Daoy (cell line): ENCODE measurements at places on chromosomes 13 and 19. TPM values are rescaled to one million over a fixed set of nuclear protein-coding genes. Genes with fewer than 3 reads are reported as not detected.
A peak's percentile ranks its signal among the peaks of the same experiment; 100 is the strongest.

- no peak for DNase-seq
These were observed 36.1 kb downstream of the LSM14A start for GRCh38 chr19:34208291-34208884.

- DNase-seq, result no peak
These were observed 159.5 kb downstream of the PRR20E start for GRCh38 chr13:57326532-57326931.

Gene NFIX
- total RNA-seq, result 8.3 and 9.9 TPM in 2 replicates

GRCh38 chr13:31264151-31264550 lies 64.4 kb downstream of the B3GLCT start:
- no peak for DNase-seq

GRCh38 chr19:16928916-16929315 lies 40.1 kb downstream of the F2RL3 start:
- DNase-seq, result no peak

- DNase-seq, result peak; percentile 1
These were observed 862.1 kb upstream of the MIR17HG start for GRCh38 chr13:90485436-90485835.

GRCh38 chr13:73945871-73946270 lies 188.3 kb downstream of the KLF12 start:
- DNase-seq, result peak; percentile 2

Gene APOC4
- not detected in 2 replicates for total RNA-seq

DNA sequence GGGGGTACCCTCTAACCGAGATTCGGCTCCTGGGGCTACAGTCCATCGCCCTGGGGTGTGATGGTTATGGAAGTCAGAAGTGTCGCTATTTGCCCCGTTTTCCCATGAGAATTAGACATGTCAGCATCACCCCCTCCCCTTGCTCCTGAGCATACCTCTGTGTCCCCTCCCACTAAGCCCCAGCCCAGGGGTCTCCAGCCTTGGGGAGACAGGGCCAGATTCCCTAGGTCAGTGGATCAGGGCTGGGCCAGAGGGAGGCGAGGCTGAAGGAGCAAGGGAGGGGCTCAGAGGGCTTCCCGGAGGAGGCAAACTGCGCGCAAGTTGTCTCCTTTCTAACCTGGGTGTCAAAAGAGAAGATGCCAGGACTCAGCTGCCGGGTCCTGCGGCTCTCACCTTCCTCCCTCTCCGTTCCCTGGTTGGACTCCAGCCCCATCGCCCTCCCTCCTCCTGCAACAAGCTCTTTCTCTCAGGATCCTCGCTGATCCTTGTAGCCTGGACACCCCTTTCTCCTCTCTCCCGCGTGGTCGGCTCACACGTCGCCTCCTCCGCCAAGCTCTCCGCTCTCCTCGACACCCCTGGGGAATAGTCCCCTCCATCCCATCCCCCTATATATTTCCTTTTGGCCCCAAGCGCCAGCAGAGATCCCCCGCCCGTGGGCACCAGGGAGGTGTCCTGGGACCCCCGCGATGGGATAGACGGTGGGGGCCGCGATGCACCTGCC lies 459 bp upstream of the TMEM59L start:
- no peak for DNase-seq

Gene ZNF415
- 8.7 and 11.5 TPM in 2 replicates for total RNA-seq

- DNase-seq, result no peak
These were observed 739.1 kb downstream of the GPC5 start for GRCh38 chr13:92137520-92137919.

DNA sequence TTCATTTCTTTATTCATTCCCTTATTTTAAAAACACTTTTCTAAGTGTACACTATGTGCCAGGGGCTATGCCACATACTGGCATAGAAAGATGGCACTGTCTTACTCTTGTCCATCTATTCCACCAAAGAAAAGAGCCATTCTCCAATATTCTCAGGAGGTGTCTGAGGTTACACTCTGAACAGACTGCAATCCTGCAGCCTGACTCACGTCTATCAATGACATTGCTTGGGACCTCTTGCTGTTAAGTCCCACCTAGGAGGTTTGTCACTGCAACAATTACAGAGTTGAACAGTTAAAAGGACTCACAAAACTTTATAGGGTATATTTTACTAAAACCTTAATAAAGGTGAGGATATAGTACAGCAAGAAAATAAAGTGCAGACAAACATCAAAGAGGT lies 512.9 kb upstream of the HTR2A start:
- no peak for DNase-seq

DNA sequence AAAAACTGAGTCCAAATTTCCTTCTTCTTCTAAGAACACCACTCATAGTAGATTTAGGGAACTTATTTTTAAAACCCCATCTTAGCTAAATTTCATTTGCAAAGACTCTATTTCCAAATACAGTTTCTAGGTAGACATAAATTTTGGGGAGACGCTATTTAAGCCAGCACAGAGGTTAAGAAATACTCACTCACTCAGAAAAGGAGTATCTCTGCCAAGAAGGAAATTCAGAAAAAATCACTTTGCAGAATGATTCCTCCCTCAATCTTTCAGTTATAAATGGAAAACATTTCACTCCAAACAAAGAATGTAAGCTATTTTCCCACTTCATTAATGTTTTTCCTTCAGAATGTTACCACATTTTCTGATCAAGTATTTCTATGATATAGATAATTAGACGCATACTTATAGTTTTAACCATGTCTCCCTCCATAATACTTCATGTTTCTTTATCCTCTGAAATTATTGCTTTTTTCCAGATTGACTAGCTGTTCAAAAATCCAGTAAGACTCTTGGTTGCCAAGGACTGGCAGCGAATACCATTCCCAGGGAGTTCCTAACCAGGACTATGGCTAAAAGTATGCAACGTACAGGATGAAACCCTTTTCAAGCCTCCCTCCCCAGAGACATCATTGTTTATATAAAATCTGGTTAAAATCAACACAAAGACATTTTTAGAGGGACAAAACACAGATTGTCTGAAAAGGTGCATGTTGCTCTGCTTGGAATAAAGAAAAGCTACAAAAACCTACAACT lies 52.5 kb upstream of the RXFP2 start:
- no peak for DNase-seq

Gene ZNF730
- 2.0 and 4.2 TPM in 2 replicates for total RNA-seq

DNA sequence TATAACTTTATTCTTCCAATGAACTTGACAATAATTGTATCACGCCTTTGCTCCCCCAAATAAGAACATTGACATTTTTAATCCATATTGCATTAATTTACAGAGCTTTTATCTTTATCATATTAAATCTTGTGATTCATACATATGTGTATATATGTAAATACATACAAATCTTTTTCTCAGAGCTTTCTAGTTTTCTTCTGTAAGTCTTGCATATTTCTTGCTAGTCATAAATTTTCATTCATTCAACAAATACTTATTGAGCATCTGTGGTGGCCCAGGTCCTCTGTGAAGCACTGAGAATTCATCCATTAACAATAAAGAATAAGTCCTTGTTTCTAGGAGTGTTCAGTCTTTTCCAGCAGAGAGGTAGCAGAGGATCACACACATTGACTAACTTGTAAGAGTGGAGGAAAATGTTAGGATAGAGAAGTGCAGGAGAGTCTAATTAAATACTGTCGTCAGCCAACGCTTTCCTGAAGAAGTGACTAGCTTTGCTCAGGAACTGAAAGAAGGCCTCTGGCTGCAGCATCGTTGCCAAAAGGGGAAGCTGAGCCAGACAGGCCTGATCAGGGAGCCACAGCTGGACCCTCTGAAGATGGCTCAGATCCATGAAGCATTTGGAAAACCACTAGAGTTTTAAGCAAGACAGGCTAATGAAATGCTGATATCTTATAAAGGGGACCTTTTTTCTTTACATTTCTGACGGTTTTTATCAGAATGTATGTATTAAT lies 38.6 kb upstream of the LAMP1 start:
- DNase-seq, result no peak

Gene ZNF880
- total RNA-seq, result 15.6 and 24.1 TPM in 2 replicates

DNA sequence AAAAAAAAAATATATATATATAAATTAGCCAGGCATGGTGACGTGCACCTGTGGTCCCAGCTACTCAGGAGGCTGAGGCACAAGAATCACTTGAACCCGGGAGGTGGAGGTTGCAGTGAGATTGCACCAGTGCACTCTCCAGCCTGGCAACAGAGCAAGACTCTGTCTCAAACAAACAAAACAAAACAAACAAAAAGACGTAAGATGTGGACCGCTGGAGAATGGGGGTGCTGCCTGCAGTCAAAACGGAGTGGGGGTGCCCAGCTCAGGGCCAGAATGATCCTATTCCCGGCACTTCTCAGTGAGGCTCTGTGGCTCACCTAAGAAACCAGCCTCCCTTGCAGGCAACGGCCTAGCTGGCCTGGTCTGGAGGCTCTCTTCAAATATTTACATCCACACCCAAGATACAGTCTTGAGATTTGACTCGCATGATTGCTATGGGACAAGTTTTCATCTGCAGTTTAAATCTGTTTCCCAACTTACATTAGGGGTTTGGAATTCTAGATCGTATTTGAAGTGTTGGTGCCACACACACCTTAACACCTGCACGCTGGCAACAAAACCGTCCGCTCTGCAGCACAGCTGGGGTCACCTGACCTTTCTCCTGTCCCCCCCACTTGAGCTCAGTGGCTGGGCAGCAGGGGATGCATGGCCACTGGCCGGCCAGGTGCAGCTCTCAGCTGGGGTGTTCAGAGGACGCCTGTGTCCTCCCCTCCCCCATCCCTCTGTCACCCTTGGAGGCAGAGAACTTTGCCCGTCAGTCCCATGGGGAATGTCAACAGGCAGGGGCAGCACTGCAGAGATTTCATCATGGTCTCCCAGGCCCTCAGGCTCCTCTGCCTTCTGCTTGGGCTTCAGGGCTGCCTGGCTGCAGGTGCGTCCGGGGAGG lies at the start of gene F7:
Gene F7 (plus strand): TSS at position 760 of the 889 bp plus-strand sequence. CDS start 51 bp downstream, at position 811.
- no peak for DNase-seq

DNA sequence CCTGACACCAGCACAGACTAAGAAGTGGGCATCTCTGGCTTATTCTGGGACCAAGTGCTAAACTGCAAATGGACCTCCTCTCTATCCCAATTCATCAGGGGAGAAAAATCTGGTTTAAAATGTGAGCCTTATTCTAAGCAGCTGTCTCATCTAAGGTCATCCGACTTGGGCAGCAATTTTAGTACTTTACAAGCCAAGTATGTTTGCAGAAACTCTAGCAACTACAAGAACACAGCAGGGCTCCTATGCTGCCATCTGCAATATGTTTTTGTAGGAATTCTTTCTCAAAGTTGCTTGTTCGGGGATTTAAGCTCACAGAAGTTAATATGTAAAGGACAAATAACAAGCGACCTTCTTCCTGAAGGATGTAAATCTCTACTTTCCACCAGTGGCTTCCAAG lies 113.1 kb downstream of the FOXO1 start:
- DNase-seq, result no peak

GRCh38 chr19:5131506-5132205 lies 162.7 kb downstream of the KDM4B start:
- no peak for DNase-seq

Gene LRRC25
- total RNA-seq, result not detected in 2 replicates

- DNase-seq, result peak; percentile 47
These were observed 112.7 kb upstream of the TSHZ3 start for GRCh38 chr19:31461814-31462539.

- DNase-seq, result no peak
These were observed 428.1 kb downstream of the ITGBL1 start for GRCh38 chr13:101880581-101880980.

Gene CPT1C
- 5.0 and 8.3 TPM in 2 replicates for total RNA-seq

Gene MPND
- total RNA-seq, result 0.95 and 2.5 TPM in 2 replicates

GRCh38 chr13:21012841-21013681 lies 48.3 kb downstream of the LATS2 start:
- DNase-seq, result no peak

DNA sequence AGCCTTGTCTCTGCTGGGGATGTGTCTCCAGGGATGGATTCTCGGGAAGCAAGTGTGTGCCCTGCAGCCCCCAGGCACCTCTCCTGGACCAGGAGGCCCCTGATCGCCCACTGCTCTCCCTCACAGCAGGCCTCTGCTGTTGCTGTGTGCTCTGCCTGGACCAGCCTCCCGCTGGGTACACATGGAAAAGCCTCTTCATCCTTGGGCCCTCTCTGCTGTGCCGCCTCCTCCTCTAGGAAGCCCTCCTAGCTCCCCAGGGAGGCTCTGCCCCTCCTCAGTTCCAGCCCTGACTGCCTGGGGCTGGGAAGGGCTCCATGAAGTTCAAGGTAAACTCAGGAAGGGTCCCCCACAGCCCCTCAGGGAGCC lies 12.0 kb downstream of the NDUFA11 start:
- peak; percentile 11 for DNase-seq

Gene CGB1
- not detected in 2 replicates for total RNA-seq

GRCh38 chr13:102460806-102461205 lies 59.0 kb upstream of the FGF14 start:
- DNase-seq, result no peak

Gene RNASEH2A
- total RNA-seq, result 75.8 and 76.9 TPM in 2 replicates

DNA sequence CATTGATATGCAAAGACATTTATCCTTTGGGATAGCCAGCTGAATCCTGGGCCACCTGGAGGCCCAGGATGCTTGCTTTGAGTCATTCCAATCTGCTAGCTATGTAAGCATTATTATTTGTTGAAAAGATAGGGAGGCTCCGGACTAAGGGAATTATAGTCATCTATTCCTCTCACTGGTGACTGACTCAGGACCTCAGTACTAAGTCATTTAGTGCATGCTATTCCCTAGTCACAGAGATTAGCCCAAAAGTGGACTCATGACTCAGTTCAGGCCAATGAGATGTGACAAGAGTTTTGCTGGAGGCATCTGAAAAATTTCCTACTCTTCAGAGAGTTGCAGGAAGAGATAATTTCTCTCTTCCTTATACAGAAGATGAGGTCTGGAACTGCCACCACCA lies 67.9 kb upstream of the ITM2B start:
- DNase-seq, result no peak

Gene RAB4B
- total RNA-seq, result 32.4 and 34.4 TPM in 2 replicates

GRCh38 chr19:34556488-34556887 lies 74.9 kb downstream of the WTIP start:
- no peak for DNase-seq

DNA sequence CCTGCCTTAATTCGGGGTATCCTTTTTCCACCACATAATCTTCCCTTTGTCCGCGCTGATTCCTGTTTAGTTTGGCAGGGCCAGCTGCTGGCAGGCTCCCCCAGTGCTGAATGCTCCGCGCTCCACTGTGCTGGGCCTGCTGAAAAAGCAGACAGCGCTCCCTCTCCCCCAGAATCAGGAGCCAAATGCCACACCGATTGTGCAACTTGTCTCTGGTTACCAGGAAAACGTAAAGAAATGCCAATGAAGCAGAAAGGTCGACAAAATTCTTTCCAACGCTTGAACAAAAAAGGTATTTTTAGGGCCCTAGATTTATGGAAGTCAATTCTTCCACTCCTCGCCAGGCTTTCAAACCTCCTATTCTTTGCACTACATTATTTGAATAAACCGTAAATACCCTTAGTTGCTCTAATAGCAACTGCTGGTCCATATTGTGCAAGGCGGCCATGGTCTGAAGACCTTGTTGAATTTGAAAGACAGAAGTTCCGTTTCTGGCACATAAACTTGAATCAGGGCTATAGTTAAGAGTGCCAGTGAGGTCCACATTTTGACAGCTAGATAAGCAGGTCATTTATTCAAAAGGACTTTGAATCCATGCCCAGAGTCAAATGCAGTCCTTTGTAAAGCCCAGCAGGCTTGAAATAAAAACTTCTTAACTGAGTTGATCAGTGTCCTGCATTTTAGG lies 206.7 kb upstream of the RFC3 start:
- DNase-seq, result peak; percentile 76

Gene FFAR2
- not detected in 2 replicates for total RNA-seq

Gene FGF21
- total RNA-seq, result not detected in 2 replicates

GRCh38 chr13:84668637-84669036 lies 786.4 kb upstream of the SLITRK1 start:
- no peak for DNase-seq
